Activated CD4-positive, alpha-beta T cell treated with anti-CD3 and anti-CD28 coated beads, Interleukin-2, amount 50 U/mL, for 24 hours (primary cell): ENCODE measurements at places on chromosomes 6 and 20.
A peak's percentile ranks its signal among the peaks of the same experiment; 100 is the strongest.

DNA sequence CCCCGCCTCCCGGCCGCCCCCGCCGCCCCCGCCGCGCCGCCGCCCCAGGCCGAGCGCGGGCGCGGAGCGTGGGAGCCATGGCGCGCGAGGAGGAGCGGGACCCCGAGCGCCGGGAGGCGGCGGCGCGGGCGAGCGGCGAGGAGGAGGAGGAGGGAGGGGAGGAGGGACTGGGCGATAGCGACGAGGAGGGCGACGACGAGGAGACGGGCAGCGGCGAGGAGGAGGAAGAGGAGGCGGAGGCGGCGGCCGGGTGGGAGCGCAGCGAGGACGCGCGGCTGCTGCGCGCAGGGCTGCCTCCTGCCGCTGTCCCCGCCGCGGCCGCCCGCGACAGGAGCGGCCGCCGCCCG lies at the start of gene SLC24A3:
Gene SLC24A3, plus strand, starts transcription at position 174 of the 347 bp plus-strand sequence.
- no peak for DNase-seq

DNA sequence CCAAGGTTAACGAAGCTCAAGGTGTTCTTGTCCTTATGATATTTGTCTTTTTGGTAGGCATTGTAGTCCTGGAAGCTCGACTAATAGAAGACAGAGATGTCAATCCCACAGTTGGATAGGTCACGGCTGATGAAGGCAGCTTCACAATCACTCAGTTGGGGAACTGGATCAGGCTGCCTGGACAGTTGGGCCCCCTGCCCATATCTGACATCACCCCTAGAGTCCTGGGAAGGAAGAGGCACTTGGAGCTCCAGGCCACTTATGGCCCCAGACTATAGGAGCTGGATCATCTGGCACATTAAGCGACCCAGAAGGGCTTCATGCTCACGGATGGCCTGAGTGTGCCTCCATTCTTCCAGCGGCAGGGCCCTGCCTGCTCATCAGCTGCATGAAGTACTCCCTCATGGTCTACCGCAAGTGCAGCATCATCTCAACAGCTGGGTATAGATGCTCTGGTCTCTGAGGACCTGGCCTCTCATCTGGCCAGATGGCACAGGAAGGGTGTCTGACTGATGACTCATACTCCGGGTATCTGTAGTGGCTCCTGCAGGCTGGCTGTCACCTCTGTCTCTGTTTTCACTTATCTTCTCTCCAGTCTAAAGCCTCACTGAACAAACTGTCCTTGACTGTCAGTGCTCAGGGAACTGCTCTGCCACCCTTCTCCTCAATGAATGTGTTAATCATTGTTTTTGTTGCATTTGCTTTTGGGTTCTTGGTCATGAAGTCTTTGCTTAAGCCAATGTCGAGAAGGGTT lies 29.2 kb upstream of the SSR1 start:
- no peak for DNase-seq

- DNase-seq = no peak
These were observed 212.3 kb upstream of the HEY2 start for GRCh38 chr6:125537090-125537489.

GRCh38 chr6:158603261-158604047 lies 41.1 kb downstream of the DYNLT1 start:
- DNase-seq = no peak

DNA sequence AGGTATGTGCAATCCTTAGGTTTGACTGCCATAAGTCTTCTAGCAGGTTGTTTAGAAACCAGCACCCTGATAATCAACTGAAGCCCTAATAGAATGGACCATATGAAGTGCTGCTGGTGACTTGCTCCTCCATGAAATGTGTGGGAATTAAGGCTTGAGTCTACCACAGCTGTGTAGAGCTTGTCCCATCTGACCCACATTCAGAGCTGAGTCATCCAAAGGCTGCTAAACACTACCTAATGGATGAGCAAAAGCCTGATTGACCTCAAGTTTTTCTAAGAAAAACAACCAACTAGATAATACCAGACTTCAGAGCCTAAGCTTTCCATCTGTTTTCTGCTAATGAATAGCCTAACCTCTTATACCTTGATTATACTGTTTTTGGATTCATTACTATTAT lies 120.3 kb upstream of the MOCS1 start:
- DNase-seq = no peak

DNA sequence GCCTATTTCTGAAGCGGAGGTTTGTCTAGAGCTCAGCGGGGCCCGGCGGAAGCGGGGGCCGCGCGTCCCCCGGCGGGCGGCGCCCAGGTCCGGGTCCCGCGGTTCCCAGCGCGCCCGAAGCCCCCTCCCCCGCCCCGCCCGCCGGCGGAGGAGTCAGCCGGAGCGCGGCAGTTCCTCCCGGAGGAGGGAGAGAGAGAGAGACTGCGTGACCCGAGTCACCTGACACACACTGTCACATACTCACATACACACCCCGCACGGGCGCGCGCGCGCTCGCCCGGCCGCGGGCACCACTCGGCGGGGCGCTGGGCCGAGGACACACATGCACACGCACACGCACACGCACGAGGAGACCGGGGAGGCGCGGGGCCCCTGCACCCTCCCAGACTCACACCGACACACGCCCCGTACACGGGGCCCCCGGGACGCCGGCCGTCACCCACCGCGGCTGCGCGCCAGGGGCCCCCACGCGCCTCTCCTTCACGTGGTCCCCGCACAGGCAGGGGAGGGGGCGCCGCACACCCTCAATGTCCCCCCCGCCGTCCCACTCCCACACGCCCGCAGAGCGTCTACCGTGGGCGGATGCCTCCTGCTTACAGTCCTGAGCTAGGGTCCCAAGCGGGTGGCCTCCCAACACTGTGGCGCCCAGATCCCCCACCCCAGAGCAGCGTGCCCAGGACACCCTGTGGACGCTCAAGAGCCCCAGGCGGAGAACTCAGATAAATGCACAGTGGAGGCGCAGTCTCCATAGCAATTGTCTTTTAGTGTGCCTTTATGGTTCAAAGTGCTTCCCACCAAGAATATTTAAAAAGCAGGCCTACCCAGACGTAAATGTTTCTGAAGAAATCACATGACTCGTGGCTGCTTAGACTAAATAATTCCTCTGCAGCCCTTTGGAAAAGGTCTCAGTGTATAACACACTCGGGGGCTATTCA lies at the start of gene RRAGD:
Gene RRAGD, minus strand, starts transcription at position 203 of the 935 bp plus-strand sequence. CDS start 280 bp downstream, outside the sequence.
- DNase-seq = peak; percentile 31

GRCh38 chr6:125827788-125828320 lies 37.1 kb downstream of the NCOA7 start:
- no peak for DNase-seq

GRCh38 chr6:25726122-25726911 lies 28.2 kb upstream of the SLC17A4 start:
- DNase-seq = no peak

DNA sequence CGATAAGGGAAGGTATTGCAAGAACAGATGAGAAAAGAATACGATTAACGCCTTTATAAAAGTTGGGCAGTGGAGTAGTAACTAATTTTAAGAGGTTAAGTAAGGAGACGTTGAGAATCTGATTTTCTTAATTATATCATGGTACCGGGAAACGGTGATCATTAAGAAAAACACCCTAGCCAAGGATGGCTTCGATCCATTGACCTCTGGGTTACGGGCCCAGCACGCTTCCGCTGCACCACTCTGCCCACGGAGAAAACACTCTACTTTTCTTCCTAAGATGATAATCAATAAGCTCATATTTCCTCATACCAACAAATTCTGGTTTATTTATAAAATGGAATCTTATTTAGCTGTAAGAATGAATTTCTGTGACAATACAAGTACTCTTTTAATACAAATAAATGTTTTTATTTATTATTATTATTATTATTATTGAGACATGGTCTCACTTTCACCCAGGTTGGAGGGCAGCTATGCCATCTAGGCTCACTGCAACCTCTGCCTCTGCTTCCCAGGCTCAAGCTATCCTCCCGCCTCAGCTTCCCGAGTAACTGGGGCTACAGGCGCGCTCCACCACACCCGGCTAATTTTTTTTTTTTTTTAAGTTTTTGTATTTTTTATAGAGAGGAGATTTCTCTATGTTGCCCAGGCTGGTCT lies 8.3 kb downstream of the POM121L2 start:
- no peak for DNase-seq

DNA sequence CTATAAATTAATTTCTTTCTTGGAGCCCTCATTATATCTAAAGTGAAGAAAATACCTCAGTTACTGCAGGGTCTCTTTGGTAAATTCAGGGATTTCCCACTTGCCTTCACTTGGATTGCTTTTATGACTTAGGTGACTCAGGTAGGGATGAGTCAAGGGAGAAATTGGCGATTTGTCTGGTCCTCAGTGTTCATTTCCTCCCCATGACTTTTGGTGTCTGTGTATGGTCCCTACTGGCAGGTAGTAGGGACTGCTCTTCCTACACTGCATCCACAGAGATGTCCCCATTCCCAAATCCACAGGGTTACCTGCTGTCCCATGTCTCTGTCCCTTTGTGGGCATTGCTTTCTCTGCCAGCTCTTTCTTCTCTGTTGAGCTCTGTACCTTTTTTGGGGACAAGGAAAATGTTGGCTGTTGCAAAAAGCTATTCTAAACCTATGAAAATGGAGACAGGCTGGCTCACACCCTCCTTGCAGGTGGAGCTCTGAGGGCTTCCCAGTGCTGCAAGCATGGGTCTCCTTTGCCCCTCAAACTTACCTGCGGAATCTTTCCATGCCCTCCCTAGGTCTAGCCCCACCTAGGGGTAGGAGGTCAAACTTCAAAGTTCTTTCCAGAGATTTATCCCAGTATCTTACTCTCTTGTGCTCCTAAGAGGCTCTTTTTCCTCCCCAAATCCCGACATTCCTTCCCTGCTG lies 211.9 kb downstream of the ZNF217 start:
- DNase-seq = no peak

DNA sequence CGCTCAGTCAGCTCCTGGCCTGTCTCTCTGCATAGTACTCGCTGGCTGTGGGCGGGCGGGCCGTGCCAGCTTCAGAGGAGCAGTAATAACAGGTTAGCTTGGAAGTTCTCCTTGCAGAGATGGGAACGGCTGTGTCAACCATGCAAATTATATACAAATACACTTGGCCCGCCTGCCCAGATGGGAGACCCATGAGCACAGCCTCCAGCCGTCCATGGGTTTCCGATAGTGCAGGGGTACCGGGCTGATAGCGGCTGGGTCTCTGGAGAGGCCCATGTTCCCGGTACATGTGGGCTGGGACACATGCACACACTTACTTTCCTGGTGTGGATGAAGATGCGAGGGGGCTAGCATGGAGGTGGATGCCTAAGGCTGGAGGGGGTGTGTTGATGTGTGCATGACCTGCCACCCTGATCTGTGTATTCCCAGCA lies 12.8 kb upstream of the ZNF831 start:
- DNase-seq = no peak

- no peak for DNase-seq
These were observed 24.6 kb upstream of the ASF1A start for GRCh38 chr6:118869350-118869749.

- DNase-seq = no peak
These were observed 1.0 kb downstream of the MRPS26 start for GRCh38 chr20:3046677-3047462.

DNA sequence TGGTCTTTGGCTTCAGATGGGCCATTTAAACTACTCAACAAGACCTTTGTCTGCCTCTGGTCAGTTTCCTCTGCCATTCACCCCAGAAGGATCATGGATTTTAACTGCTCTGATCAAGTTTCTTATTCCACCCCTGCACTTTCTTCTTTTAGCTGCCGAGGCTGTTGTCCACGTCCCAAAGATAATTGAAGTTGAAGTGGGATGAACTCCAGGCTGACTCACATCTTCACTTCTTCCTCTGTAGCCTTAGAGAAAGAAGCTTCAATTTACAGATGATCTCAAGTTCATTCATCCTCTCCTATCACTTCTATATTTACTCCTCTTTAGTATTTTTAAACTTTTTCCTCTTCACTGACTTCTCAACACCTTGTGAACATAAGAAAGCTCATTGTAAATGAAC lies 651.6 kb downstream of the UTRN start:
- no peak for DNase-seq

DNA sequence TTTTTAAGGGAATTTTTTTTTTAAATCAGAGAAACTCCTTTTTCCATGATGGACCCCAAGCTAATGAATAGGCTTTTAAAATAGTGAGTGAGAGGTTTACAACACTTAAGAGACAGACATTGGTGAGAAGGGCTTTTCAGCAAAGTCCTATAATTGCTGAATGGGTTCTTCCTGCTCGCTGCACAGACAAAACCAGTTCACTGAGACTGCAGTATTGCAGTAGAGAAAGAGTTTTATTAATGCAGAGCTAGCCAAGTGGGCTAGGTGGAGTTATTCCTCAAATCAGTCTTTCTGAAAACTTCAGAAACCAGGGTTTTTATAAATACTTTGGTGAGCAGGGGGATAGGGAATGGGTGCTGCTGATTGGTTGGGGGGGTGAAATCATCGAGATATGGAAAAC lies 3.2 kb upstream of the SLC2A10 start:
- DNase-seq = no peak

DNA sequence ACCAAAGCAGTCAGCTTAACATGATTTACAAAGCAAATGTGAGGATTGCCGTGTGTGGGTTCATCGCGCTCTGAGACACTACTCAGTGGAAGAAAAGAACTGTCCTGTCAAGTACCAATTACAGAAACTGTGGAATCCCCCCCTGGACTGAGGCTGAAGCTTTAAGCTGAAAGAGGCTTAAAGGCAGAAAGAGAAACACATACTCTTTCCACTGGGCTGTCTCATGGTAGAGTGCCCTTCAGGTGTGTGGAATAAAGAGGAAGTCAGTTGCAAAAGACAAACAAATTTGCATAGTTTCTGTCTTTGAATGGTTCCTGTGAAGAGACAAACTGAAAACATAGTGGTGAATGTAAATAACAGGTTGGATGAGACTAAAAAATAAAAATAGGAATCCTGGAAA lies 560.4 kb upstream of the SYNCRIP start:
- no peak for DNase-seq

DNA sequence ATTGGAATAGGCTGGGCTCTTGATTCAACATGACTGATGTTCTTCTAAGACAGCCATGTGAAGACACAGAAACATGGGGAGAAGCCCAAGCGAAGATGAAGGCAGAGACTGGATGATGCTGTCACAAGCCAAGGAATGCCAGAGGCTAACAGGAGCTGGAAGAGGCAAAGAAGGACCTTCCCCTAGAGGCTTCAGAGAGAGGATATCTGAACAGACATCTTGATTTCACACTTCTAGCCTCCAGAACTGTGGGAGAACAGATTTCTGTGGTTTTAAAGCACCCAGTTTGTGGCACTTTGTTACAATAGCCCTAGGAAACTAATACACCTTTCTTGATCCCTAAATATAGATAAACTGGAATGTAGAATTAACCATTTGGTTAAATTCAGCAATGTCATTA lies 127.0 kb downstream of the EDN1 start:
- no peak for DNase-seq

- DNase-seq = no peak
These were observed 6.6 kb upstream of the BTBD9 start for GRCh38 chr6:38646166-38646878.
